Upper lobe of right lung (tissue), 1 donor: ENCODE measurements at places on chromosomes 16 and 17.

- no peak for DNase-seq
Measured at GRCh38 chr16:10120953-10121352, 61.3 kb downstream of the GRIN2A start.

DNA sequence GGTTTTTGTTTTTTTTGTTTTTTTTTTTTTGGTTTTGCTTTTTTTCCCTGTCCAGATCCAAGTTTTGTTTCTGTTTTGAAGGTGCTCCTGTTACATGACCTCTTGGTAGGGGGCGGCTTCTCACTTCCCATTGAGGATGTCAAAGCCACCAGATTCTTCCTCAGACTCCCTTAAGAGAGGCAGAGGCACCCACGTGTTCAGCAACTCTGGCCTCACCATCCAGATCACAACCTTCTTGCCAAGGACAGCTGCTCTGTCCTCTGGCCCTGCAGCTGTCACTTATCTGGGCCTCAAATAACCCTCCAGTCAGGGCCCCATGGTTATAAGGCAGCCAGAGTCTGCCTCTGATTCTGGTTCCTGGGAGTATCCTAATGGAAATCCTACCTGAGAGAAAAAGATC is 208.5 kb downstream of the STX8 start:
- no peak for DNase-seq

GRCh38 chr17:64028874-64029464 is 8.5 kb upstream of the ICAM2 start:
- DNase-seq: no peak

- no peak for DNase-seq
Measured at GRCh38 chr17:59695945-59696681, 11.1 kb downstream of the PTRH2 start.
